ENCODE measurements at places on chromosomes 4 and X.

- DNase-seq, result no peak
Observed at GRCh38 chr4:114997576-114998247, 115.7 kb downstream of the NDST4 start.

DNA sequence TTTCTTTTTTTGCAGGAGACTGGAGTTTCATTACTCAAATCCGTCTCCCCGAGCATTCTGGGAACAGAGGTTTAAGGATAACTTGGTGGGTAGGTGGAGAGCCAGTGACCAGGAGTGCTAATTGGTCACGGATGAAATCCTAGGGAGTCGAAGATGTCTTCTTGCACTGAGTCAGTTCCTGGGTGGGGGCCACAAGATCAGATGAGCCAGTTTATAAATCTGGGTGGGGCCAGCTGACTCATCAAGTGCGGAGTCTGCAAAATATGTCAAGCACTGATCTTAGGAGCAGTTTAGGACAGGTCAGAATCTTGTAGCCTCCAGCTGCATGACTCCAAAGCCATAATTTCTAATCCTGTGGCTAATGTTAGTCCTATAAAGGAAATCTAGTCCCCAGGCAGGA lies 741.3 kb downstream of the PCDH7 start:
- DNase-seq, result no peak

- DNase-seq, result no peak
Observed at GRCh38 chr4:108950158-108950915, 187.5 kb upstream of the ETNPPL start.

GRCh38 chr4:151859641-151860040 lies 98.8 kb upstream of the GATB start:
- no peak for DNase-seq

GRCh38 chrX:154462396-154462795 lies 4.3 kb downstream of the PLXNA3 start:
- no peak for DNase-seq

DNA sequence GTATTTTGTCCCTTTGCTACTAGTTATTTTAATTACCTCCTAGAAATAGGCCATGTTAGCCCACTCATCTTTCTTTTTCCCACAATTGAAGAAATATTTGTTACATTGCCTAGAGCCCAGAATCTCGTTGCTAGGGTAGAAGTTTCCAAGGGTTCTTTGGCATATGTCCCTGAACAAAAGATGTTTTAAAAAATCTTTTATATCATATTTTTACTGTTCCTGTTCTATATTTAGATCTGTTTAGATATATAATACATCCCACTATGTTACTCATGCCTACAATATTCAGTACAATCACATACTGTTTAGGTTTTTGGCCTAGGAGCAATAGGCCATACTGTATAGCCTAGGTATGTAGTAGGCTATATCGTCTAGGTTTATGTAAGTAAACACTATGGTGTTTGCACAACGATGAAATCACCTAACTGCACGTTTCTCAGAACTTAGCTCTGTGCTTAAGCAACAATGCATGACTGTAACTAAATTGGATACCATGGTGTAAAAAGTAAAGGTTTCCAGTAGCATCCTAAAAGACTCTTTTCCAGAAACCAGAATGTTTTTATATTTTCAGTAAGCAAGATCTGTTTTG lies 236.0 kb upstream of the SLIT2 start:
- no peak for DNase-seq

GRCh38 chr4:8748236-8748575 lies 123.4 kb downstream of the HMX1 start:
- DNase-seq, result no peak

- DNase-seq, result no peak
Observed at GRCh38 chr4:10024303-10024702, 3.0 kb upstream of the SLC2A9 start.

GRCh38 chr4:28754376-28754775 lies 1893.7 kb downstream of the STIM2 start:
- DNase-seq, result no peak

DNA sequence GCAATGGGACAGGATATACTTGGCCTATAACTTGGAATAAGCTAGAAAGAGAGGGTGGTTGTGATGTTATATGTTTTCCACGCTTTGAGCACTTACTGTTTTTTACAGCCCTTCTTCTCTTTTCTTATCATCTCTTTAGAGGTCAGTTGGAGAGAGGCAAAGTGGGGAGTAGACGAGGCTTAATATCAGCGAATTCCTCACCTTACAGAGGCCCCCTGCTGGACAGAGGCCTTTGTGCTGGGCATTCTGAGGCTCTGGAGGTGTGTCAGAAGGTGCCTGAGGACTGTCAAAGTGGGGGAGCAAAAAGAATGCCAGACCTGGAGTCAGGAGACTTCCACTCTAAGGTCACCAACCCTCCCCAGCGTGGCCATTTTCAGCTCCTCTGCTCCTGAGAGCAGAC lies 42.5 kb downstream of the MAMLD1 start:
- DNase-seq, result no peak

GRCh38 chr4:171947400-171947799 lies 134.2 kb downstream of the GALNTL6 start:
- no peak for DNase-seq

GRCh38 chr4:19686456-19686855 lies 565.2 kb upstream of the SLIT2 start:
- DNase-seq, result no peak

DNA sequence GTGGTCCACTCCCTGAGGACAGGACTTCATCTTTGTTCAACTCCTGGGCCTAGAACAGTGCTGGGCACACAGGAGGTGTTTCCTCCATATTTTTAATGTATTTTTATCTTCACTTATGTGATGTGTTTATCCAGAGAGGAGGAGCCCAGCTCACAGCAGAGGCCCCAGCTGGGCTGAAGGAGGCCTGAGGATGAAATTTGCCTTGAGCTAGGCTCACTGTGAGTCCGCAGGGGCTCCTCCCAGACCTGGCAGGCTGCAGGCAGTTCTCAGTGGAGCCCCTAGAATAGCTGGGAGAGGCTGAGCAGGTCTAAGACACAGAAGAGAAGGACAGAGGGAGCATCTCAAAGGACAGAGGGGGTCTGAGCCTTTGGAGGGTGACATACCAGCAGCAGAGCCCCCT lies 26.8 kb downstream of the C4orf50 start:
- no peak for DNase-seq

DNA sequence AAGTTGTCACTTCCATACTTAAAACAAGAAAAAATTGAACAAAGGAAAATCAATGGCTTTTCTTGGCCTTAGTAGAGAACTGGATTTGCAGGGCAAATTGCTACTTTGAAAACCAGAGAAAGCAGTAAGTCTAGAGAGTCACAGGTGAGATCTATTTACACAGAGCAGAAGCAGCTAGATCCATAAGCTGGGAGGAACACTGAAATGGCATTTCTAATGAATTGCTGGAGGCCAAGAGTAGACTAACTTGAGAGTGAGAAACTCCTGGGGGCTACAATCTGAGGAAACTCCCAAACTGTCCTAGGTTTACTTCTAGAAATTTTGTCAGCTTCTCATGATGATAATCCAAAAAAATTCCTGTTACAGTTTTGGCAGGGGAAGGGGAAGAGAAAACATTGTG lies 133.3 kb downstream of the SPCS3 start:
- DNase-seq, result no peak

- no peak for DNase-seq
Observed at GRCh38 chr4:180636696-180637404, 1606.4 kb upstream of the TENM3 start.

GRCh38 chrX:386239-386767 lies 404 bp downstream of the PPP2R3B start:
- no peak for DNase-seq

- no peak for DNase-seq
Observed at GRCh38 chrX:2336181-2336580, 164.6 kb downstream of the DHRSX start.

GRCh38 chr4:71711985-71712348 lies 71.9 kb downstream of the GC start:
- DNase-seq, result no peak

DNA sequence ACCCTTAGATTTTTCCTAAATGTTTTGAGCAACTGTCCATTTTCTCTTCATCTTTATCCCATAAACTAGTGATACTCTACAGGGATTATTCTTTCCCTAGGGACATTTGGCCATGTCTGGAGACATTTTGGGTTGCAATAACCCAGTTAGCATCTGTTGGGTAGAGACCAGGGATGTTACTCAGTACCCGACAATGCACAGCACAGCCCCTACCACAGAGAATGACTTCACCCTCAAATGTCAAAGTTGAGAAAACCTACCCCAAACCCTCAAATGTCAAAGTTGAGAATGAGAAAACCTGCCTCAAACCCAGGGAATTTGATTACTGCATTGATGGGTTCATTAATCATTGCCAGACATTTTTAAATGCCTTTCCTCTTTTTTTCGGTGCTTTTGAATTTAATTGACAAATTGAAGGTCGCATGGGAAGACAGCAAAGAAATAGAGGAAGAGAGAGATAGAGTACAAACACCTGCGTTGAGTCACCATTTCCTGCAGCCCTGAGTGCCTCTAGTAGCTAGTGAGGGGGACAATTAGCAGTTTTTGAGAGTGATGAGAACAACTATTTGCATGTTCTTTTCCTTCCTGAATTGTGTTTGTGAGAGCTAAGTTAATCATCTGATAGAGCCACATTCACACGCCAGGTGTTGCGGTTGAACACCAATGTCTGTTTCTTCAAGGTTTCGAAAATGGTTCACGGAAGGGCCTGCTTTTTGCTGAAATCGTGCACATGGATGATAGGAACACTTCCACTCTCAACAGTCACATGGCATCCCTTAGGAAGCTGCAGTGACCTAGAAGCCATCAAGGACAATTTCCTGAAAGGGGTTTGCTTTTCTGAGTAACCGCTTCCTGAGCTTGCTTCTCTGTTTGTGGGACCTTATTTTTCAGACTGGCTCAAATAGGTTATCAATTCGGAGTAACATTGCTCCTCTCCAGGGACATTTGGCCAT lies 203.9 kb upstream of the VCX3A start:
- no peak for DNase-seq

DNA sequence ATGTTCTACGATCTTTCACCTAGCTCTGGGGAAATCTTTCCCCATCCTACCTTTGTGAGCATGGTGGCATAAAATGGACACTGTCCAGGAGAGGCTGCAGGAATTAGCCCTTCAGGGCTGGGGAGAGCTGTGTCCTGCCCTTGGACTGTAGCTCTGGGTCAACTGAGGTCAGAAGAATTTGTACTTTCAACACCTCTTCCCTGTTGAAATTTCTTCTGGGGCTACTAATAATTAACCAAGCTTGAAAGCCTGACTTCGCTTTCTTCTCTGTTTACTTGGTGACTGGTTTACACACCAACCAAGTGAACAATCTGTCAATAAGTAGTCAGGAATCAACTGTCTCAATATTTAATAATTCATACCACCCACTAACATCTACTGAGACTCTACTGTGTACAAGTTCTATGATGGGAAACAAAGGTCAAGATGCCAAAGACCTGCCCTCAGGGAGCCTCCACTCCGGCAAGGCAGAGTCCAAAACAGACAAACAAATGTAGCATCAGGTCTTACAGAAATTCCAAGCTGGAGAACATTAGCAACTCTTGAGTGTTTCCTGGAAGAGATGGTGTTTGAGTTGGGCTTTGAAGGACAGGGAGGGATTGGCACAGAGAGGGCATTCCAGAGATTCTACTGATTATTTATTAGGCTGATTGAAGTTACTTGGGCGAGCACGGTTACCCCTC lies 113.1 kb downstream of the ENPP6 start:
- DNase-seq, result no peak

DNA sequence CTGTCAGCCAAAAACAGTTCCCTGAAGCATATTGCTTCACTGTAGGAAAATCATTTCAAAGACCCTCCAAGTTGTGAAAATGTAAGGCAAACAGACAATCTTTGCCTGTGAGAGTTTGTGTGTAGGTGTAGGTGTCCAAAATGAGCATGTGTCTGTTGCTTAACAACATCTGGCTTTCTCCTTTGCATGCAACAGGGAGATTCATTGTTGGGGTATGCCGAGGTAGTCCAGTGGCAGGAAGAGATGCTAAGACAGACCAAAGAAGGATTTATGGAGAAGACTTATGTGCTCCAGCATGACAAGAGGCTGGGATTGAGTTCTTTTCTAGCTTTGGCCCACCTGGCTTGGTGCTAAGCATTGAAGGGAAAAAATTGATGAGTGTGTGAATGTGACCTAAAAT lies 29.8 kb upstream of the SMAD1 start:
- no peak for DNase-seq

- no peak for DNase-seq
Observed at GRCh38 chr4:98745366-98745765, 87.0 kb upstream of the TSPAN5 start.

DNA sequence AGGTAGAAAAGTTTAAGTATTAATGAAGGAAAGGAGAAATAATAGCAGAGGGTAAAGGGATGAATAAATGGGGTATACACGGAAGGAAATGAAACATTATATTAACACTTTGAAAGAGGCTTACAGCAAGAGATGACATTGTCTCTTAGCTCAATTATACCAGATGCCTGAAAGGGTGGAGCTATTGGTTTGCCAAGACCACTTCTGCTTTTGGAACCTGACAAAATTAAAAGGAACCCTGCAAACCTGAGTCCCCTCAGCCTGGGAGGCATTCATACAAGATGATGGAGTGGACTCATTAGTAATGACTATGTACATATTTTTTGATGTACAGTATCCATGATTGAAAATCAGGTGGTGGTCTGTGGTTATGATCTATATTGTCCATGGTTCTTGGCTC lies 45.1 kb upstream of the HPF1 start:
- DNase-seq, result no peak

- no peak for DNase-seq
Observed at GRCh38 chrX:140022482-140022881, 57.2 kb upstream of the CXorf66 start.

- no peak for DNase-seq
Observed at GRCh38 chr4:23422878-23423277, 467.0 kb downstream of the PPARGC1A start.
